CD14-positive monocyte (primary cell): ENCODE measurements at places on chromosomes 3 and 15. TPM values are rescaled to one million over a fixed set of nuclear protein-coding genes. Genes with fewer than 3 reads are reported as not detected.
A peak's percentile ranks its signal among the peaks of the same experiment; 100 is the strongest.

PLCH1 gene
- not detected in 2 replicates for polyA plus RNA-seq

CHAC1 gene
- 0.05 and 0.15 TPM in 2 replicates for polyA plus RNA-seq

SLC9C1 gene
- polyA plus RNA-seq: not detected

GRCh38 chr3:53643757-53644156 is 149.3 kb downstream of the CACNA1D start:
- DNase-seq: no peak

DNA sequence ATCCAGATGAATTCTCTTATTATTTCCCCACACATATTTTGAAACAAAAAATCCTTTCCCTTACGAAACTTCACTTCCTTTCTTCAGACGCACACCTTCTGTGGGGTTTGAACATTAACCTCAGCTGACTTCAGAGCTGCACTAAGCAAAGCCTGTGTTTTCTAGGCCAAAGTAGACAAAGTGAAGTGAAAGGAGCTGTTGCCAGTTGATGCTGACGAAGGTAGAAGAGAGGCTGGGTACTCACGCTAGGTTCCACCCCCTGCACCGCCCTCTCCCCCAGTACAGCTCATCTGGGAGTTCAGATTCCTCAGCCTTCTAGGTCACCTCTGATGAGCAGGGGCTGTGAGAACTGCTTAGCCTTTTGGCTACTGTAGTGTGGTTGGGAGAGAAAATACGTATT is 24.1 kb downstream of the DUT start:
- no peak for DNase-seq

DNA sequence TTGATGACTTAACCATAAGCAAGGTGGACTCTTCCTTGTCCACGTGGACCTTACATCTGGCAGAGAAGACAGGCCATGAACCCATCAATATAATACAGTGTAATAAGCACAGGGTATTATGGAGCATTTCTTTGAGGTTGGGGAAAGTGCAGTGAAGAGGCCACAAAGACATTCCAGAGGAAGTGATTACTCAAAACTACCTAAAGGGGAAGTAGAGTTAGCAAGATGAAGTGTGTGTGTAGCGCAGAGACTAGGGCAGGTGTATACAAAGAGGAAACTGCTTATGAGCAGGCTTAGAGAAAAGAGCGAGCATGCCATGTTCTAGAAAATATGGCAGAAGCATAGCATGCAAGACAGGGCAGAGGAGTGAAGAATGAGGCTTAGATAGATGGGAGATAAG is 17.9 kb downstream of the CP start:
- peak; percentile 47 for DNase-seq

GRCh38 chr15:96323319-96324145 is 7.0 kb upstream of the NR2F2 start:
- DNase-seq: no peak

GRCh38 chr3:56862352-56863062 is 60.8 kb upstream of the ARHGEF3 start:
- DNase-seq: no peak
